ENCODE measurements at places on chromosomes 4 and X.

DNA sequence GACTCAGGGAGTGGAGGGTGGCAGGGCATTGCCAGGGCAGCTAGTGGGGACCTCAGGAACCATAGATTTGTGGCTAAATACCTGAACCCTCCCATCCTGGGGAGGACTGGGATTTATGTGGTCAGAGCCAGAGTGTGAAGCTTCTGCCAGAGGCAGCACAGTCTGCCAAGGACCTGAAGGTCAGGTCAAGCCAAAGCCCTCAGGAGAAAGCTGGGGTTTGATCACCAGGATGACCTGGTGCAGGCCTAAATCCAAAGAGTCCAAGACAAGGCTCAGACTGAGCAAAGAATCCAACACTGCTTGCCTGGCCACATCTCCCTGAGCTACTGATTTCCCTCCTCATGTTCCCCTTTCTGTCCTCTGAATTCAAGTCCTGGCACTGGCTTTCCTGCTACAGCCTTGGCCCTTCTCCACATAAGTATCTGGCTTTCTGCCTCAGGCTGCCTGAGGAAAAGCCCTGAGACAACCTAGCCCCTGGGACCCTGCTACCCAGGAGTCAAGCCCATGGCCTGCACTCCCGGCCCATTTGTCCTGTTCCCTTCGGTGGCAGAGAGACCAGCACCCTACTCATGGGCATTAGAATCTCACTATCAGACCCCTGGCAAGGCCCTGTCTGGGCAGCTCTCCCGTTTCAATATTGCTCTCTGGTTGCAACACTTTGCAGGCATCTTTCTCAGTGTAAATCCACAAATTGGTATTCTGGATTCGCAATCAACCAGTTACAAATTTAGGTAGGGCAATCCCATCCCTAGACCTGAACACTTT, 39.3 kb upstream of the SLC25A43 start:
- DNase-seq: no peak

DNA sequence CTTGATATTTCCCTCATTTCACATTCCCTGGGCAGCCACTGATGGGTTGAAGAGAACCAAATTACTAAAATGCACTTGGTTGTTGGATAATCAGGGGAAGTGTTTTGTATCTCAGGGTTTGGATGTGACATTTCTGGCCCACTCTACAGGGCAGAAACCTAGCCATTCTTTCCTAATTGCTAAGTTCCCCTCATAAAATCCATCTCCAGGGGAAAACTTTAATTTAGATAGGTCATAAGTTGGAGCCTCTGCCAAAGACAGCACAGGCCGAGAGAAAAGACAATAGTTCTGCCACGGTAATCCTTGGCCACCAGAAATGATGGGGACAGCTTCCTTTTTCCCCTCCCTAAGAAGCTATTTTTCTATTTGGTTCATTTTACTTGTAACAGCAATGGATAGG, 192.7 kb upstream of the C1QTNF7 start:
- DNase-seq: no peak

- no peak for DNase-seq
These were observed 139.9 kb upstream of the USP9X start for GRCh38 chrX:40945361-40945713.

DNA sequence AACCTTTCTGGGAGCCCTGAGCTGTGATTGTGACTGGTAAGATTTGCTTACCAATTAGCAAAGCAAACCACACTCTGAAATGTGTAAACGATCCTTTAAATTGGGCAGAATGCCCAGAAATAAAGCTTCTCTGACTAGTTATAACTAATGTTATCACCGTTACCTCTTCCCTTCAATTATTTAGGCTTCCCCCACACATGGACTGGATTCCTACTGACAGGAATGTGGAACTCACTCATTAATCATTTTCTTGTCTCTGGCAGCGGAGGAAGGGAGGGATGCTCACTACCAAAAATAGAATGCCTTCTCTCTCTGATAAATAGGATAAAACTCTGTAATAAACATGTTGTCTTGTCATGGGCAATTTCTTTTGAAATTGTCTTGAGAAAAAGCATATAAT, 25.3 kb upstream of the NWD2 start:
- no peak for DNase-seq

DNA sequence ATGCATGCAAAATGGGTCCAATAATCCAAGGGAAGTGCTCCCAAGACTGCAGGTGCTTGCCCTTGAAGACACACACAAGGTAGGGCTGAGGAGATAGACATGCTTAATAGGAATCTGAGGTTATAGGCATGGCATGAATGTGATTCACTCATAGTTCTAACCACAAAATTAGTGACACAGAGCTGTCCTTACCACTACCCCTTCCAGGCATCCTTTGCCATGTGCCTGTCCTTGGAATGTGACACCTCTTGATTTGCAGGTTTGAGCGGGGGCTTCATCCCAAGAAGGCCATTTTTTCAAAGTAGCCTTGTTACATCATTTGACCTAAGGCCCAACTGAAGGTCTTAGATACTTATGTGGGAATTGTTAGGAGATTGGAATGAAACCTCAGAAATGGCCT, 112.5 kb downstream of the CCNG2 start:
- DNase-seq: no peak

- DNase-seq: no peak
These were observed 17.8 kb downstream of the TIGD2 start for GRCh38 chr4:89129080-89129640.

GRCh38 chr4:169115897-169116254, 105.8 kb upstream of the CBR4 start:
- no peak for DNase-seq

GRCh38 chrX:11663875-11664210, 1.9 kb downstream of the ARHGAP6 start:
- no peak for DNase-seq

DNA sequence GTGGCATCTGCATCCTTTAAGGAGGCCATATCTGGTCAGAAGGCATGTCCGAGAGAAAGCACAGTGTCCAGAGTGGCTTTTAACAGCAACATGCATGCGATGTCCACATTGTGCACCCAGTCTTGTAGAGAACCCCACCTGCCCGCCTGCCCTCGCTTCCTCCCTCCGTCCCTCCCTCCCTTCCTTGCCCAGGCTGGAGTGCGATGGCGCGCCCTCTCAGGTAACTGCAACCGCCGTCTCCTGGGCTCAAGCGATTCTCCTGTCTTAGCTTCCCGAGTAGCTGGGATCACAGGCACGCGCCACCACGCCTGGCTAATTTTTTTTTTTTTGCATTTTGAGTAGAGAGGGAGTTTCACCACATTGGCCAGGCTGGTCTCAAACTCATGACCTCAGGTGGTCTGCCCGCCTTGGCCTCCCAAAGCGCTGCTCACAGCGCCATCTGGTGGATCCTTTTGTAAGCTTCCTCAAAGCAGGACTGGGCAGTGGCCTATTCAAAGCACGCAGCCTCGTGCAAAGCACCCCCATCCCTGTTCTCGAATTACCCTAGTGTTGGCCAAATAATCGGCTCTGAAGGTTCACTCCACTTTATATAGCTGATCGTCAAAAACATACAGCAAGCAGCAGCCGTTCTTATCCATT, 15.0 kb downstream of the BRCC3 start:
- DNase-seq: no peak

DNA sequence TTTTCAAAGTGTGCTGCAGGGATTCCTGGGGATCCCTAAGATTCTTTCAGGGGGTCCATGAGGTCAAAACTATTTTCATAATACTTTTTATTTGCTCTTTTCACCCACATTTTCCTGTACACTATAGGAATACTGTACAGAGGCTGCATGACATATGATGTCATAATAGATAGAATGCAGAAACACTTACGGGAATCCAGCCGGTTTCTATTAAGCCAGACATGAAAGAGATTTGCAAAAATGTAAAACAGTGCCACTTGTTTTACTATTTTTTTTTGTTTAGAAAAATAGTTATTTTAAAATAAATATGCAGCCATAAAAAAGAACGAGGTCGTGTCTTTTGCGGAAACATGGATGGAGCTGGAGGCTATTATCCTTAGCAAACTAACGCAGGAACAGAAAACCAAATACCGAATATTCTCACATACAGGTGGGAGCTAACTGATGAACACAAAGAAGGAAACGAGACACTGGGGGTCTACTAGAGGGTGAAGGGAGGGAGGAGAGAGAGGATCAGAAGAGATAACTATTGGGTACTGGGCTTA, 5.0 kb downstream of the ZFX start:
- no peak for DNase-seq

- no peak for DNase-seq
These were observed 103.8 kb downstream of the CAMK2D start for GRCh38 chr4:113657586-113658233.

DNA sequence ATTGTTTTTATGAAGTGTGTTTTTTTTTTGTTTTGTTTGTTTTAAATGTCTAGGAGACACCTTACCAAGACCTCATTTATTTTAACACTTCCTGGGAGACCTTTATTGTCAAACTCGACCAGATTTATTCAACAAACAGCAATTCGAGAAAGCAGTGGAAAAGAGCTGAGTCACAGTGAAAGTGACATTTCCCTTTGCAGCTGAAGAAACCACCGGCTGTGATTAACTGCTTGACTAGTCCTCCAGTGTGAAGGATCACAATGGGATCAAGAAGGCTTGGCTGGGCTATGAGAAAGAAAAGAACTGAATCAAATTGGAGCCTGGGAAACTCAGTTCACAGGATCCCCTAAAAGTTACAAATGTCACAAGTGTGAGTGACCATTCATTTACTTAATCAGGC, 11.9 kb upstream of the ADH7 start:
- no peak for DNase-seq

DNA sequence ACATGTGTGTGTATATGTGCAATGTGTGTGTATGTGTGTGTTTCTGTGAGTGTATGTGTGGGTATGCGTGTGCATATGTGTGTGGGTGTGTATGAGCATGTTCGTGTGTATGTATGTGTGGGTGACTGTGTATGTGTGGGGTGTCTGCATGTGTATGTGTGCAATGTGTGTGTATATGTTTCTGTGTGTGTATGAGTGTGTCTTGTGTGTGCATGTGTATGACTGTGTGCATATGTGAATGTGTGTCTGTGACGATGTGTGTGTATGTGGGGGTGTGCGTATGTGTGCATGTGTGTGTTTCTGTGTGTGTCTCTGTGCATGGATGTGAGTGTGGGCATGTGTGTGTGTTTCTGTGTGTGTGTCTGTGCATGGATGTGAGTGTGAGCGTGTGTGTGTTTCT, 4.2 kb upstream of the ATP2B3 start:
- DNase-seq: no peak

- DNase-seq: no peak
These were observed 45.7 kb upstream of the AGA start for GRCh38 chr4:177487977-177488376.

DNA sequence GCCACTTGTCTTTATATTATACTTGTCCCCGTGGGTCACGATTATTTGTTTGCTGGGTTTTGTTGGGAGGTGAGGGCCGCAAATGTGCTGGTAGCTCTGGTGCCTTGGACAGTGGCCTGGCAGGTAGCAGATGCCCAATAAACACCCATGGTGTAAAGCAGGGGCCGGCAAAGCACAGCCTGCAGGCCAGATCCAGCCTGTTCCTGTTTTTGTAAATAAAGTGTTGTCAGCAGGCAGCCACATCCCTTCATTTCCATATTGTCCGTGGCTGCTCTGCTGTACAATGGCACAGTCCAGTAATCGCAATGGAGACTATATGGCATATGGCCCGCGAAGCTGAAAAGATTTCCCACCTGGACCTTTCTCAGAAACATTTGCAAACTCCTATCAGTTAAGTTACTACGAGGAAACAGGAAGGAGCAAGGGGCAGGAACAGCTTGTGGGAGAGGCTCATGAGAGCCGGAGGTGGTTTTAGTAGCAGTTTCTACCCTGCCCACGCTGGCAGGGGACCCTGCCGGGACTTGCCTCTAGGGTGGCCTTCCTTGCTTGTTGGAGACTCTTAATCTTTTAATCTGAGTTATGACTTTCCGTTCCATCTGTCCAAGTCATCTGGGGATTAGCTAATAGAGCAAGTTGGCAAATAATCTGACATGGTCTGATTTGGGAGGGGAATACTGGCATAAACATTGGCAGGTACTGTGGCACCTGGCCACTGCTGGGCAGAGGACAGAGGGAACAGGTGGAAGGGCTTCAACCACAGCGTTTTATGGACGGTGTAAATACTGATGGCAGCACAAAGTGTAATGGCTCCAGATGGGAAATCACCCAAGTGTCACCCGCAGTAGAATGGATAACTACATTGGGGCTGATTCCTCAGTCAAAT, 19.6 kb downstream of the CLCN4 start:
- DNase-seq: no peak

DNA sequence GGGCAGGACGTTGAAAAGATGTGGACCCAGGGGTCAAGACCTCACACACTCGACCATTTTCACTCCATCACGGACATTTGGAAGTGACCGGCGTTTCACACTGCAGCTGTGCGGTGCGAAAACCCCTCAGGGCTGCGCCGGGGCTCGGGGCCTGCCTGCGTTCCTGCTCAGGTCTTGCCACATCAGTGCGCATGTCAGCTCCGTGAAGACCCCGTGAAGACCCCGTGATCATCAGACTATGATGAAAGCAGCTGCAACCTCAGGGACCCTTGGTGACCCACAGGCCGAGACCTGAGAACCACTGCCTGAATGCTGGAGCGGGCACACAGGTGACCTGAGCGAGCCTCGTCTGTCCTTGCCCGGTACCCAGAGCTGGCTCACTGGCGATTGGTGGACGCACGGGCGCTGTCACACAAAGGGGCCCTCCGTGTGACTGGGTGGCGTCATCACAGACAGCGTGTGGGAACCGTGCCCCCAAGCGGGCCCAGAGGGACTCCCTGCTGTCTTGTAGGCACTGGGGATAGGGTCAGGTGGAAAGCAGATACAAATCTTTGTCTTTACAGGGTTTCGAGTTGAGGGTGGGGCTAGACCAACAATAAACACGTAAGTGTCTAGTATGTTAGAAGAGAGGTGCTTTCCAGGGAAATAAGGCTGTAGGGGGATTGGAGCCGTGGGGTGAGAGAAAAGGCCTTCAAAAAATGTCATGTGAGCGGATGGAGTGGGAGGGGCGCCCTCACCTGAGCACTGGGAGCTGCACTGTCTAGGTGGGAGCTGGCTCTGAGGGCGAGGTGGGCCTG, 12.7 kb downstream of the MSANTD1 start:
- no peak for DNase-seq

- DNase-seq: no peak
These were observed 17.3 kb upstream of the TBC1D14 start for GRCh38 chr4:6892190-6892908.

DNA sequence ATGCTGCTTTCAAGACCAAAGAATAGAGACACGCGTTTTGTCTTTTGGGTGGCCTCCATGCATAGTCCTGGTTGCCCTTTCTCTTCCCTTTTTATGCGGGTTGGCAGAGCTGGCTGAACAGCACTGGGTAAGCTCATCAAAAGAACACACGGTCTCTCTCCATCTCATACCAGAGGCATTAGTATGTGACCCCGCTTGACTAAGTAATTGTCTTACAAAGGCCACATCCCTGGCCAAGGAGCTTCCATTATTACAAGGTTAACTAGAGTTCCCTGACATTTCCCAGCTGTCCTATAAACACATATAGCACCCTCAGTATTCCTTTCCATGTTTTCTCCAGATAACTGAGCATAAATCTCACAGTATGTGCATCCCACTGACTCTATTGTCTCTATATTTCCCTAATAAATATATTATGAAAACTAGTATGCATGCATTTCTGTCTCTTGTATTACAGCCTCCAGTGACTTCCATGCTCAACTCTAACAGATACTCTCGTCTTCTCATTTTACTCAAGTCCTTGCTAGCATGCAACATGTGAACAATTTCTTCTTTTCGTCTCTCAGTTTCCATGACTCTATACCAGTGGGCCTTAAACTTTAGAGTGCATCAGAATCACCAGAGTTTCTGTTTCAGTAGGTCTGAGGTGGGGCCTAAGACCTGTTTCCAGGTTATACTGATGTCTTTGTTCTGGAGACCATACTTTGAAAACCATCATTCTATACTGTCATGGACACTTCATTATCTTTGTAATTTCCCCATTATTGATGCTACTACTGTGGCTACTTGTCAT, 247.7 kb upstream of the ARSJ start:
- DNase-seq: no peak

GRCh38 chr4:14386196-14386595, 616.1 kb upstream of the CPEB2 start:
- DNase-seq: no peak
